ENCODE measurements at places on chromosomes 5 and 9. TPM values are rescaled to one million over a fixed set of nuclear protein-coding genes. Genes with fewer than 3 reads are reported as not detected.

SIGMAR1 gene
- total RNA-seq, result 99.1 TPM

- DNase-seq, result no peak
These were observed 3.1 kb downstream of the PTGES2 start for GRCh38 chr9:128124451-128124850.

DNA sequence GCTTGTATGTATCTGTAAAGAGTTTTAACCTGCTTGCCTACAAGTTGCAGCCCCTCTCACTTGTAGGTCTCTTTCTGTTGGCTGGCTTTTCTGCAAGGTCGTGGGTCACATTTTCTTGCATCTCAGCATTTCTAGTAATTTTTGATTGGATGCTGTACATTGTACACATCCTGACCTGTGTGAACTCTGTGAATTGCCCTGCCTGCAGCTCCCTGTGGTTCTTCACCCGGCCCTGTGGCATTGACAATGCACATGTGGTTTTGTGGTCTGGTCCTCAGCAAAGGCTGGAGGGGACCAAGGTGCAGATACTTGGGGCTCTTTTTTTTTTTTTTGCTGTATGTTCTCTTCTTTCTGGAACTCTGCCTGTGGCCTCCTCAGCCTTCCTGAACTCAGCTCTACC, 53.6 kb downstream of the WNK2 start:
- no peak for DNase-seq

CDK7 gene
- total RNA-seq, result 29.4 TPM

- DNase-seq, result peak; percentile 44
These were observed 226.6 kb downstream of the SNX18 start for GRCh38 chr5:54743997-54744788.

TRIP13 gene
- total RNA-seq, result 3.0 TPM

IFNK gene
- not detected for total RNA-seq

GRCh38 chr9:19231904-19232822, 1.7 kb downstream of the DENND4C start:
- no peak for DNase-seq

DNA sequence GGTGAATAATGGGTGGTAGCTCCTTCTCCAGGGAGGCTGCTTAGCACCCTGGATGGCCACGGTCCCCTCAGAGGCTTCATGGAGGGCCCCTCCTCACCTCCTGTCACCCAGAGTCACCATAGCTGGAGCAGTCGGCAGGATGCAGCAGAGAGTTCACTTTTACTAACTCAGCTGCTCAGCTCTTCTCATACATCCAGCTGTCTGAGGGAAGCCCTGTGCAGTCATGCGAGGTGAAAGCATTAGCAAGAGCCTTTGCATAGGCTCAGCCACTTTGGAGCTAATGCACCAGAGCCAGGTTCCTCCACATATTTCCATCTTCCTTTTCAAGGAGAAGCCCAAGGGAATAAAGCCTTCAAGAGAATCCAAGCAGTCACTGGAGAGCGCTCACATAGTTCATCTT, 499.2 kb downstream of the BNC2 start:
- DNase-seq, result no peak

CCL27 gene
- total RNA-seq, result 247 TPM

GRCh38 chr9:76162086-76162730, 232.0 kb downstream of the RFK start:
- DNase-seq, result no peak

C5orf34 gene
- 0.91 TPM for total RNA-seq

GRCh38 chr5:77402796-77403195, 89.3 kb downstream of the WDR41 start:
- no peak for DNase-seq

GRCh38 chr9:6764523-6764922, 6.8 kb downstream of the KDM4C start:
- DNase-seq, result no peak

GRCh38 chr5:17882760-17883488, 248.7 kb downstream of the TAF11L14 start:
- no peak for DNase-seq

GRCh38 chr9:77598991-77599390, 49.1 kb downstream of the GNA14 start:
- no peak for DNase-seq

FAM153A gene
- total RNA-seq, result 1.5 TPM

GRCh38 chr9:35649431-35650340, 1.0 kb downstream of the SIT1 start:
- DNase-seq, result no peak

DNA sequence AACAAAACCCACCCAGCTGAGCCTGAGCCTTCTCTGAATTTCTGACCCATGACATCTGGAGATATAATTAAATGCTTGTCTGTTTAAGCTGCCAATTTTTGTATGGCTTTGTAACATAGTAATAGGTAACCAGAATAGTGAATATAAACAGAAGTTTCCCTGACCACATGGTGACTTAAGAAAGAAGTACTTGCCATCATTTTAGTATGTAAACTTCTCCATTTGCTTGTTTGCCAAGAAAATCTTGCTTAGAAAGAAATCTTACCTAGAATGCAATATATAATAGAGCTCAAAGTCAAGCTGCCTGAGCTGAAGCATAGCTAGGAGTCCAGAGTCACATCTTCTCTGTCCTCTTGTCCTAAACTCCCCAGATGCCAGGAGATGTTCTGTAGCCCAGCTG, 117.0 kb downstream of the PCSK1 start:
- DNase-seq, result no peak

NUTM2G gene
- not detected for total RNA-seq

PCDHGA1 gene
- total RNA-seq, result not detected

MEGF10 gene
- total RNA-seq, result 2.9 TPM

- DNase-seq, result no peak
These were observed 1647.4 kb upstream of the C9orf72 start for GRCh38 chr9:29220596-29221251.

PRPF4 gene
- total RNA-seq, result 16.3 TPM

DNA sequence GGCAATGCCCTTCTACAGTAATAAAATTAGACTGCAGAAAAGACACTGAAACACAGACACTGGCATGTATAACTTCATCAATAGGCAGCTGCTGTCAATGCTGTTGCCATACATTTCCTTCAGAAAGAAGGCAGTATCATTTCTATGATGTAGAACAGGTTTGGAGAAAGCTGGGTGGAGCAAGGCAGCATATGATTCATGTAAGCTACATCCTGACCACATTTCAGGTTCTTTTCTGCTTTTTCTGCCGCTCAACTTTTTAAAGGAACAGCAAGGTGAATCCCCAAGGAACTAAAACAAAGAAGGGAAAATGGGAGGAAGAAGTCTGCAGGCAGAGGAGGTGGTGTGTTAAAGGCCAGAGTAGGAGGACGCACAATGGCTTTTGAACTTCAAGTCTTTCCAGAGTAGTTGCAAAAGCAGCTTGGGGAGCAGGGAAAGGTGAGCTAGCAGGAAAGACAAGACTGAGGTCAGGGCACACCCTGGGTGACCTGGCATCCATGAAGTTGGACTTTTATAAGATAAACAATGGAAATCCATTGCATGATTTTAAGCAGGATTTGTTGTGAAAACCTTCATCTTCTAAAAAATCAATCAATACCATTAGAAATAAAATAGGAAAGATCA, 142.1 kb downstream of the MED10 start:
- no peak for DNase-seq

FBXO4 gene
- total RNA-seq, result 6.6 TPM

- no peak for DNase-seq
These were observed 2.7 kb upstream of the APBA1 start for GRCh38 chr9:69674716-69675438.

DNA sequence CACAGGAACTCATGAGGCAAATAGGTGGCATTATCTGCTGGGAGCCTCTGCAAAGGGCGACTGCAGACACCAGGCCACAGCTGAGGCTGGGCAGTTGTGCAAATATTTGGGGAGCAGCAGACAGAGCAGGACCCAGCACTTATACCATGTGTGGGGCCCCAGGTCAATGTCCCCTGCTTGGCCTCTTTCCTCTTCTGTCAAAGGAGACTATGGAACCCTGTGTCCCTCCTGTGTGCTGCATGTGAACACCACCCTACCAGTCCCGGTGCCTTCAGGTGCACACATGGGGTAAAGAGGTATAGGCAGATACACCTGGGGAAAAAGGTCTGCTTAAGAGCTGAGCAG, 50.8 kb downstream of the ROR2 start:
- DNase-seq, result no peak

PPP3R2 gene
- total RNA-seq, result not detected

CACNA1B gene
- not detected for total RNA-seq

Measured in lower leg skin (tissue), 4 donors.